ENCODE measurements at places on chromosomes 6 and 20. TPM values are rescaled to one million over a fixed set of nuclear protein-coding genes. Genes with fewer than 3 reads are reported as not detected.

CD83 gene
- total RNA-seq, result 20.1 TPM

TLDC2 gene
- not detected for total RNA-seq

ID1 gene
- 411 TPM for total RNA-seq

RAD21L1 gene
- total RNA-seq, result 0.63 TPM

SLC32A1 gene
- not detected for total RNA-seq

HSPA1B gene
- total RNA-seq, result 194 TPM

CPXM1 gene
- 2.0 TPM for total RNA-seq

VGLL2 gene
- total RNA-seq, result not detected

GPR6 gene
- not detected for total RNA-seq

CAP2 gene
- 16.4 TPM for total RNA-seq
